Fibroblast of lung (primary cell): ENCODE measurements at places on chromosomes 12 and 14. TPM values are rescaled to one million over a fixed set of nuclear protein-coding genes. Genes with fewer than 3 reads are reported as not detected.

VWF gene
- 0.26 and 1.7 TPM in 2 replicates for total RNA-seq

GRCh38 chr12:41108032-41108431 is 80.1 kb upstream of the PDZRN4 start:
- no peaks in the 10 kb centered on the region for H3K27me3 ChIP-seq
- H3K4me3 ChIP-seq = no peak overlapping the region
- H3K36me3 ChIP-seq = no peaks in the 10 kb centered on the region
- H3K4me1 ChIP-seq = no peaks in the 10 kb centered on the region
- H3K27ac ChIP-seq = no peak overlapping the region
- DNase-seq = no peak

DNA sequence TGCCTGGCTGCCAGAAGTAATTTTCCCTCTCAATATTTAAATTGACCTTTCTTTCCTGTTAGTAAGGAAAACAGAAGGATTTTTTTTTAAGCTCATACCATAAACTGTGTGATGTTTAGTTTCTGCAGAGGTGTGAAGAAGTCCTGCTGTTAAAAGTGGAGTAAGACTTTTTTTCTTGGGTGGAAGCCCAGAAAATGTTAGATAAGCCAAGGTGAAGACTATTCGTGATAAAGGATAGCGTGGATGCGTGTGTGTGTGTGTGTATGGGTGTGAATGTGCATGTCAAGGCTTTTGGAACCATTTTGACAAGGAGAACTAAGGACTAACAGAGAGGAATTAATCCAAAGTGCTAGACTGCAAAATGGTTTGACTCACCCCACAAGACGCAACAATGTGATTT is 152.9 kb upstream of the SEL1L start:
- DNase-seq = no peak
- H3K27me3 ChIP-seq = no peaks in the 10 kb centered on the region
- H3K4me3 ChIP-seq = no peak overlapping the region
- no peaks in the 10 kb centered on the region for H3K36me3 ChIP-seq
- no peaks in the 10 kb centered on the region for H3K4me1 ChIP-seq
- no peak overlapping the region for H3K27ac ChIP-seq

ACOT4 gene
- 0.51 and 1.7 TPM in 2 replicates for total RNA-seq

MYL2 gene
- not detected in 2 replicates for total RNA-seq

SCFD1 gene
- total RNA-seq = 91.9 and 129 TPM in 2 replicates

GRCh38 chr12:119544765-119545625 is 48.6 kb upstream of the TMEM233 start:
- no peaks in the 10 kb centered on the region for H3K36me3 ChIP-seq
- H3K27me3 ChIP-seq = no peaks in the 10 kb centered on the region
- peak; percentile 80 for DNase-seq
- H3K4me3 ChIP-seq = no peak overlapping the region
